ENCODE measurements at places on chromosomes 4 and X.

GRCh38 chr4:81376720-81377119 is 95.0 kb downstream of the RASGEF1B start:
- no peak for DNase-seq

DNA sequence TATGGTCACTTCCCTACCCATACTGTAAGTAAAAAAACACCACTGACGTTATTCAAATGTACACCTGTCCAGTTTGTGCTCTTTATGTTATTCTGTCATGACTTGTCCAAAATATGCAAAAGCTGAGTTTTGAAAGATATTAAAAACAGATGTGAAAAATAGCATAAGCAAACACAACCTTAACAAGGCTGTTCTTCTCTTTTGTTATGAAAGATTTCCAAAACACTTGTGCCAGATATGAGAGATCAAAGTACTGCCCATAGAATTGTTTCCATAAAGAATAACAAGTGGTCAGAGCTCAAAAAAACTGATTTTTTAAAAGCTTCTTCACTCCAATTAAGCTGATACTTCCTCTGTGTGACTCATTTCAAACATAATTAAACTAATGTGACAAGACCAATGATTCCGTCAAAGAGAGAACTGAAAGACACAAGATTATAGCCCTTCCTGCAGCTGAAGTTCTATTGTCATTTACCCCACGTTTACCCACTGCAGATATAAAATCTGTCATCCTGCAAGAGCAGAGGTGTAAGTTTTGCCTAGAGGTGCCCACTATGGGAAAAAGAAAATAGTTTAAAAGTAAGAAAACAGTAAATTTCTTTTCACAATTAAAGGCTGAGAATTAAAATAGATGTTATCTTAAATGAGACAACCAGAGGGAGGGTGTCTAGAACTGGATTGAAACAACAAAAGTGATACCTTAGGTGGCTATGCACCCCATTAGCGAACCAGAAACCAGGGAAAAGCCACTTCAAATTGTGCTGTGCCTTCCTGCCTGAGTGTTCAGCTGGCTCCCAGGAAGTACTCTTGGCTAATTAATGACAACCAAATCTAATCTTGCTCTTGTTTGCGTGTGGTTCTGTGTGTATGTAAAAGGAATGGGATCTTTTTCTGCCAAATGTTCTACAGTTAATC is 30.1 kb downstream of the RASSF6 start:
- DNase-seq = no peak

DNA sequence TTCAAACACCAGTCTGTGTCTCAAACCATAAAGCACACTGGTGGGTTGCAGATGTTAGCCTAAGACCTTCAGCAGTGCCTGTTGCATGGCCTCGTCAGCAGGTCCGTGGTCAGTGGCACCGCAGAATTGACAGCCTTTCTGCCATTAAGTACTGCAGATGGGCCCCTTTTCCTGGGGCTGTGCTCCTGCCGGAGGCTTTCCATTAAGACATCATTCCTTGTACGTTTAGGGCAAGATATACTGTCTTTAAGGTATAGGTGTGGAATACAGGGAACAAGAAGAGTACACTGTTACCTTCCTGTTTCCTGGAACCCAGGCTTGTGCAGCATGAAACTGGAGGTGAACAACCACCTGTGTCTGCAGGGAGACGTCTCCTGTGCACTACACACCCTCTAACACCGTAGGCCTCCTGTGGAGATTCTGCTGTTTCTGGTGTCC is 67.9 kb upstream of the WDR1 start:
- DNase-seq = no peak

- DNase-seq = no peak
Observed at GRCh38 chr4:145276050-145276449, 95.7 kb upstream of the OTUD4 start.

GRCh38 chrX:87517571-87518141 is at the start of gene KLHL4:
TSS of gene KLHL4 (plus strand) at chrX:87517802. CDS start at chrX:87517894, 92 bp downstream.
- DNase-seq = no peak

All from activated gamma-delta T cell treated with anti-CD3 and anti-CD28 coated beads, Interleukin-2, amount 50 U/mL, for 16 hours (primary cell).